Fibroblast of the conjunctiva (primary cell): ENCODE measurements at places on chromosomes 1 and 21.
A peak's percentile ranks its signal among the peaks of the same experiment; 100 is the strongest.

DNA sequence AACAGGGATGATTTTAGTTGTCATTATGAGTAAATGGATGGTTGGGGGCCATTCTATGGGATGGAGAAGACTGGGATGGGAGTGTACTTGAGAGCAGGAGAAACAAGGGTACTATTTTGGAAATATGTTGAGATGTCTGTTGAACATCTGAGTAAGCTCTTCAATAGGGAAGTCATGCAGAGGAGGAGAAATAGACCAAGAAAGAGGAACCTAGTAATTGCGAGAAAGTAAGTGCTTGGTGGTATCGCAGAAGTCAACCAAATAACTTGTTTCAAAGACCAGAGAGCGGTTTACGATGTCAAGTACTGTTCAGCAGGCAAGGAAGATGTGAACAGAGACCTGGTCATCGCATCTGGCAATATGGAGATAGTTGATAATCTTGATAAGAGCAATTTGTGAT lies 22.4 kb upstream of the CHRM3 start:
- DNase-seq, result no peak

- DNase-seq, result peak; percentile 90
These were observed 65.5 kb downstream of the UBE2U start for GRCh38 chr1:64268653-64269557.

- no peak for DNase-seq
These were observed 7.0 kb downstream of the ERI3 start for GRCh38 chr1:44348061-44348485.

GRCh38 chr1:175597969-175598765 lies 145.2 kb downstream of the TNR start:
- peak; percentile 4 for DNase-seq

- DNase-seq, result no peak
These were observed 18.1 kb upstream of the LRRC52 start for GRCh38 chr1:165525708-165526107.

- no peak for DNase-seq
These were observed 6.7 kb downstream of the ZNF648 start for GRCh38 chr1:182054698-182055326.

DNA sequence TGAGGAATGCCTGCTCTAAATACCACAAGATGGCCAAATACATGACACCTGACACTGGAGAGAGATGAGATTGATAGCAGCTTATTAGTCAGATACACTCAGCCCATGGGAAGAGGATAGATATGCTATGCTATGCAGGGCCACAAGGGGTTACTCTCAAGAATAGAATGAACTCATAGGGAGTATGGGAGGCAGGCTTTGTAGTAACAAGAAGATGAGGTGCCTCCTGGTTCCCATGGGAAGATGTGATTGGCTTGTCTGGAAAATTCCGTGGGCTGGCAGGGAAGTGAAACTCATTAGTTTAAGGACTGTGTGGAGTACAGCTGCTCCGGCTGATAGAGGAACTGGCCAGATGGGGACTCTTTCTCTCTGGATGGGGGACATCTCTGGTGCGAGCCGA lies 16.5 kb downstream of the CCDC30 start:
- no peak for DNase-seq

- DNase-seq, result no peak
These were observed 2.7 kb downstream of the SLC35F3 start for GRCh38 chr1:233907151-233907550.

GRCh38 chr1:200992382-200993048 lies 31.0 kb downstream of the KIF21B start:
- no peak for DNase-seq

GRCh38 chr1:245290836-245291235 lies 136.1 kb downstream of the KIF26B start:
- no peak for DNase-seq

GRCh38 chr1:186492531-186493291 lies 31.8 kb upstream of the PDC start:
- no peak for DNase-seq

DNA sequence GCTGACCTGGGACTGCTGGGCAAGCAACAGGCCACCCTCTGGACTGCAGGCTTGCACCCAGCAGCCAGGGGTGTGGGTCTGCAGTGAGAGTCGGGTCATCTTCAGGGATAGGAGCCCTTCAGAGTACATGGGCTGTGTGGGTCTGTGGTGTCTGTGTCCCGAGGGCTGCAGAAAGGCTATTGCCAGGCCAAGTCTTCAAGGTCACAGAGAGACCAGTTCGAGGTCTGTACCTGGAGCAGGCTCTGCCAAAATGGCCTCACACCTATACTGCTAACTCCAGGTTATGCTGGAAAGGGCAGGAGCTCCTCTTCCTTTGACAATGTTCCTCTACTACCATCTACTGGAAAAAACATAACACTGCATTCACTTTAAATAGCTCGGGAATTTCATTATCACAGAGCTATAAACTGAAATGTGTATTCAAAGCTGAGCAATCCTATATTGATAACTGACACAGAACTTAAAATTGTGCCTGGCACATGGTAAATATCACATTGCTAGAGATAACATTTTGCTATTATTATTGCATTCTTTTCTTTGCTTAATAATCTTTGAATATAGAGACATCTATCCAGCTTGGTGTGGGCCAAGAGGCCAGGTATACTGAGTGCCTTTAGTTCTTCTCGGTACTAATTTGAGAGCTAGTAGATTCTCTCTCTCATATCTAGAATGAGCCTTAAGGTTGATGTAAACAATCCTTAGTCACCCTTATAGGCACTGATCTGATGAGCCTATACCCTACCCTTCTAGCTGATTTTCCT lies 6.9 kb upstream of the DNAH14 start:
- DNase-seq, result peak; percentile 3

GRCh38 chr1:192435704-192436103 lies 118.9 kb downstream of the RGS21 start:
- no peak for DNase-seq

DNA sequence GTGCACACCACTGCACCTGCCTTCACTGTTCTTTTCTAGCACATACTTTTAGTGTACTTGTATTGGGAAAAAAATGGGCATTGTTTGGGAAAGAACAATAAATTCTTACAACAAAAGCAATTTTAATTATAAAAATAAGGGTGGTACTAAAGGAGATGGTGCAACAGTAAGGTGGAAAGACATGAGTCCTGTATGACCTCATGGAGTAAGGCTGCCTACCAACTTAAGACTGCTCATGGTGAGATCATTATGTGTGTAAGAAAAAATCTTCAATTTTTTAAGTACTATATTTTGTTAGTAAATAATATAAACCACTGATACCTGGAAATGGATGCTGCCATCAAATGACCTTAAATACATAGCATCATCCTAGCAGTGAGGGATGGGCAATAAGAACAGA lies 29.6 kb upstream of the PHGDH start:
- DNase-seq, result no peak

DNA sequence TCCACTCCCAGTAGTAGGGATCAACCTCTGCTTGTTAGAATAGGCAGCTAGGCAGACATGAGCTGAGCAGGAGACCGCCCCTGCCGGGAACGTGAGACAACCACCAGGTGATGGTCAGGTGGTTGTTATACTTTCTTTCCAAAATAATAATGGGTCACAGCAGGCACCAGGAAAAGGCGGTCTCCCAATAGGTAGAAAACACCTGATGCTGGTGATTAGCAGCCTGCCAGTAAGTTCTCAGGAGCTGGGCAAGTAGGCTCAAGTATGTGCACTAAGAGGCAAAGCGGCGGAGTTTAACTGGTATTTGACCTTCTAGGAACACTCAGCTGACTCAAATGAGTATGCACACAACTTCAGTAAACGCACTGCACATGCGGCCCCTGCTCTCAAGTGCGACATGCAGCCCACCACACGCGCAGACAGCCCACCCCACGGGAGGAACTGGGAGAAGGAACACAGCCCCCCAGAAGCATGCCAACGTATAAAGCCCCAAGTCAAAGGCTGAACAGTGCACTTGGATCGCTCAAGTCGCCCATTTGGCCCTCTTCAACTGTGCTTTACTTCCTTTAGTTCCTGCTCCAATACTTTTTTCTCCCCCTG lies 80.0 kb downstream of the DESI2 start:
- no peak for DNase-seq

DNA sequence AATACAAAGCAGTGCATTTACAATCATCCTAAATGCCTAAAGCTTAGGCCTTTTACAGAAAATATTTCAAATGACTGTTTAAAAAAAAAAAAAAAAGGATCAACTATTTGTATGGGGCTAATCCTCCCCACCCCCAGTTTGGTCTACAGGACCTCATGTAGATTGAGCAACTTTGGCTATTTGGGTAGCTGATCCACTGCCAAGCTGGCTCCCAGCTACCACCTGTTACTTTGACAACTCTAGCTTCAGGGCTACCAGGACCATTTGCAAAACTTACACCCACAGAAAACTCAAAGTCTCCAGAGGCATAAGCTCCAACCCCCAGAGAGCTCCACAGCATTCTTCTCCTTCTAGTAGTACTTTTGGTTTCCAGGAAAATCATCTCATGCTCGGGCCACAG lies 29.4 kb downstream of the JAK1 start:
- DNase-seq, result no peak

DNA sequence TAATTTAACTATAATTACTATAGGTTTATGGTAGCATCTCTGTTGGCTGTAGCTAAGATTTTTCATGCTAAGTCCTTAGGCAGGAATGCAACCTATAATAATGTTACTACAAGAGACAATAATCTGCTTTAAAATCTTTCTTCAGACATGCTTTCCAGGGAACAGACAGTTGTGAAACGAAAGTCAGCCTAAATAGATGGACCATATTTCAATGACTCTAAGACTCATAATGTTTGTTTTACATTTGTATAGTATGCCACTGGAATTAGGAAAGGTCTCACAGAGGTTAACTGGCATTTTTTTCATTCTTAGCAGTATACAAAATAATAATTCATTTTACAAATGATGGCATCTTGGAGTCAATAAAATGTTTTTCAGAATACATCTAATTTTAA lies 8.1 kb downstream of the RERE start:
- no peak for DNase-seq

DNA sequence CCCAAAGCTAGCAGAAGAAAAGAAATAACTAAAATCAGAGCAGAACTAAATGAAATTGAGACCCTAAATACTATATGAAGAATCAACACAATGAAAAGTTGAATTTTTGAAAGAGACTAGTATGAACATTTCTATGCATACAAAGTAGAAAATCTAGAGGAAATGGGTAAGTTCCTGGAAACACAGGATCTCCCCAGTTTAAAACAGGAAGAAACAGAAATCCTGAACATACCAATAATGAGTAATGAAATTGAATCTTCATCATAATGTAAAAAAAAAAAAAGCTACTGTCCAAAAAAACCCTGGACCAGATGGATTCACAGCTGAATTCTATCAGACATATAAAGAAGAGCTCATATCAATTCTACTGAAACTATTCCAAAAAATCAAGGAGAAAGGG lies 233.5 kb downstream of the PLPP3 start:
- DNase-seq, result no peak

DNA sequence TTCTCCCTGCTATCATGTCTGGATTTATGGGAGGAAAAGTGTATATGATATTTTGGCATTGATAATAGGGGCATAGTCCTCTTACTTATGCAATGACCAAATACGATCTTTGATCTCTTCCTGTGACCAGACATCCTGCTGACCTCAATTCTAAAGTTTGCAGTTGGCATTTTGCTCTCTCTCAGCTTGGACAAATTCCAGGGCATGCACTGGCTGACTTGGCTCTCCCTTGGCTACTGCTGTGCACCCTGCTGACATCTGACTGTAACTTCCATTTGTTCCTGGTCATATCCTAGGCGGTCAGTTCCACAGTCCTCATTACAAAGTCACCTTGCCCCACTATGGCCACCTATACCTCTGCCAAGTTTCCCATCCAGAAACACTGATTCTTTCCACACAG lies 380.7 kb upstream of the NR5A2 start:
- DNase-seq, result no peak

DNA sequence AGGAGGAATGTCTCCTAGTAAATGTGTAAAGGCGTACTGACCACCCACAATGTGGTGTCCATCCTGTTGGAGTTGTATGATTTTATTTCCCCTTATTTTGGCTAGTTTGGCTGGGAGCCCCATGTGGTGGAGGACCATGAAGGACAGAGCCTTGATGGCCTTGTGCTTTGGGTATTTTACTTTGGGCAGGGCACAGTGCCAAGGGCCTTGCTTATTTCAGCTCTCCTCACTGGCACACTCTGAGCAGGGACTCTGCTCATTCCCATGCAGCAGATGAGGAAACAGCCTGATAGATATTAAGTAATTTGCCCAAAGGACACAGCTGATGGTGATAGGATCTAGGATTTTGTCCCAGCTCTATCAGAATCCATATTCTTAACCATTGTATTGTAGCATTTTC lies 50.2 kb downstream of the SMYD2 start:
- no peak for DNase-seq

GRCh38 chr21:14271053-14271452 lies 55.1 kb downstream of the RBM11 start:
- DNase-seq, result no peak

DNA sequence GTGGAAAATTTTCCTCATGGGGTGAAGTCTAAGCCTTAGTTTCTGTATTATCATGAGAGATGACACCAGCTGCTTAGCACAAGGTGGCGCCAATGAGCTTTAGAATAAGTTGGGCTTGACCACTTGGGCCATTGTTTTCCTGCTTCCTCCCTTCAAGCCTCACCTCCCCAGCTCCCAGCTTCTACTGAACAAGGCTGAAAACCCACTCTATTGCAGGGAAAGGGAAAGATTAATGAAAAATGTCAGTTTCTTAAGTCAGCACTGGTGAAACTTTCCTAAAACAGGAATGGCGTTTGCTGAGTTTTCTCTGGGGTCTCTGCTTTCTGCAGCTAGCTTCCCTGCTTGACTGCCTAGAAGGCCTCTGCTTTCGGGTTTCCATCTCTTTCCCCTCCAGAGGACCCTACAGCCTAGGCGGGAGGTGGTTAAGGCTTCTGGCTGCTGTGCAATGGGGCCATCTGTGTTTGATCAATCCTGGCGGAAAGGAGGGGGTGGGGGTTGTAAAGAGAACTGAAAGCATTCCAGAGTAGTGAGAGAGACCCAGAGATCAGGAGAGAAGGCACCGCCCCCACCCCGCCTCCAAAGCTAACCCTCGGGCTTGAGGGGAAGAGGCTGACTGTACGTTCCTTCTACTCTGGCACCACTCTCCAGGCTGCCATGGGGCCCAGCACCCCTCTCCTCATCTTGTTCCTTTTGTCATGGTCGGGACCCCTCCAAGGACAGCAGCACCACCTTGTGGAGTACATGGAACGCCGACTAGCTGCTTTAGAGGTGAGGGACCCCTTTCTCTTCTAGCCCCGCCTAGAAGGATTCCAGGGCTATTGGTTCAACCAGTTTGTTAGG lies at the start of gene OLFML3:
Gene OLFML3, plus strand, starts transcription at position 612 of the 840 bp plus-strand sequence. Its CDS starts 43 bp downstream, at position 655.
- DNase-seq, result peak; percentile 97

- DNase-seq, result no peak
These were observed 1.3 kb downstream of the PLD5 start for GRCh38 chr1:242522996-242523718.

DNA sequence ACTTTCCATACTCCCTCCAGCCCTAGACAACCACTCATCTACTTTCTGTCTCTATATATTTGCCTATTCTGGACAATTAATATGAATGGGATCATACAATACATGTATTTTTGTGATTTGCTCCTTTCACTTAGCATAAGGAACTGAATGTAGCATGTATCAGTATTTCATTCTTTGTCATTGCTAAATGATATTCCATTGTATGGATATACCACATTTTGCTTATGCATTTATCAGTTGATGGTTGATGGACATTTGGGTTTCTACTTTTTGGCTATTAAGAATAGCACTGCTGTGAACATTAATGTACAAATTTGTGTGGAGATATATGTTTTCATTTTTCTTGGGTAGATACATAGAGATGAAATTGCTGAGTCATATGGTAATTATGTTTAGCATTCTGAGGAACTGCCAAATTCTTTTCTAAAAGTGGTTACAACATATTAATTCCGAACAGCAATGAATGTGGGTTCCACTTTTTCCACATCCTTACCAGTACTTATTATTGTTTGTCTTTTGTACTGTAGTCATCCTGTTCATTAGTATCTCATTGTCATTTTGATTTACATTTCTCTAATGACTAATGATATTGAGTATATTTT lies 121.0 kb downstream of the LRRC40 start:
- peak; percentile 8 for DNase-seq
